Stimulated activated CD8-positive, alpha-beta memory T cell treated with anti-CD3 and anti-CD28 coated beads, Interleukin-4, amount 100 ng/mL, for 1 hour (primary cell): ENCODE measurements at places on chromosomes 13 and 19.

GRCh38 chr19:2552859-2553258 lies 76.9 kb downstream of the GADD45B start:
- no peak for DNase-seq

DNA sequence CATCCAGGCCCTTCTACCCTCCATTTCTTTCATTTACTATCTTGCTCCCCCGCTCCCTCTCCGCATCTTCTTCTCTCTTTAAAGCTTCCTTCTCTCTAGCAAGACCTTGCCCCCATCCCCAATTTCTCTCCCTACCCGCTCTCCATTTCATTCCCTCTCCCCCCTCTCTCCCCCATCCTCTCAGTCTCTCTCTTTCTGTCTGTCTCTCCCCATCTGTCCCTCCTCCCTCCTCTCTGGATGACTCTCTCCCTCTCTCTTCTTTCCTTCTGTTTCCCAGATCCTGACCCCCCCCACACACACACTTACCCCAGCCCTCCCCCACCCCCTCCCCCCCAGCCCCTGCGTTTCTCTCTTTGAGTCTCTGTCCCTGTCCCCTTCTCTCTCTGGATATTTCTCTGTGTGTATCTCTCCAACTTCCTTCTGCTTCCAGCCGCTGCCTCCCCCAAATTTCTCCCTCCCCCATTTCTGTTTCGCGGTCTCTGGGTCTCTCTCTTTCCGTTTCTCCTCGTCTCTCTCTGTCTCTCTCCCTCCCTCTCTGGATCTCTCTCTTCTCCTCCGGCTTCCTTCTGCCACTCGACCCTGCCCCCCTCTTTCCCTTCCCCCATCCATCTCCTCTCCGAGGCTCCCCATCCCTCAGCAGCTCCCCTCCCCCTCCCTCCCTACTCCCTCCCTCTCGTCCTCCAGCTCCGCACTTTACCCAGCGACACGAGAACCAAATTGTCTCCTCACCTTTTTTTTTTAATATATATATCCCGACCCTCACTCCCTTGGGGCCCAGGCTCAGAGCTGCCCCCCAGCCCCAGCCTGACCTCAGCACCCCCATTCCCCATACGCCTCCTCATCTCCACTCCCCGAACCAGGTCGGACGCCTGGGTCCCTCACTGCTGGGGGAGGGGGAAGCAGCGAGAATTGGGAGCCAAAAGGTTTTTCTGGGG lies 3.6 kb upstream of the CACNG8 start:
- no peak for DNase-seq

DNA sequence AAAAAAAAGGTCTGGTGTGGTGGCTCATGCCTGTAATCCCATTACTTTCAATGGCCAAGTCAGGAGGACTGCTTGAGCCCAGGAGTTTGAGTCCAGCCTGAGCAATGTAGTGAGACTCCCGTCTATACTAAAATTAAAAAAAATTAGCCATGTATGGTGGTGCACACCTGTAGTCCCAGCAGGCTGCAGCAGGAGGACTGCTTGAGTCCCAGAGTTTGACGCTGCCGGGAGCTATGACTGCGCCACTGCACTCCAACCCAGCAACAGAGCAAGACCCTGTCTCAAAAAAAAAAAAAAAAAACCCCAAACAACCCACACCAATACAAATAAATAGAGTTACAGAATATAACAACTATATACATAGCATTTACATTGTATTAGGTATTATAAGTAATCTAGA lies 65.7 kb downstream of the MICU2 start:
- no peak for DNase-seq

DNA sequence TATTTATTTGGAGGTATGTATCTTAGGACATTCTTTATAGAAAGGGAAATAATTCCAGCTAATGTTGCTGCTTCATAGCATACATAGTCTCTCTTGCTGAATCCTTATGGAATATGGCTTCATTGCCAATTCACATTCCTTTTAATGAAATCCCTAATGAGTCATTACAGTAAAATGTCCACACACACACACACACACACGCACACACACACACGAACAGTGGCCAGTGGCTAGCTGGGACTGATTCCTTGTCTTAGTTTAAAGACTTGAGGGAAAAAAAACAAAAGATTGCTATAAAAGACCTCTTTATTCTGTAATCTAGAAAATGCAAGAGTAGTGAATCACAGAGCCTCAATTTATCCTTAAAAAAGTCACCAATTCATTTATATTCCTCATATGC lies 301.6 kb downstream of the SLITRK6 start:
- DNase-seq, result no peak

GRCh38 chr19:18128044-18128443 lies 24.9 kb upstream of the PIK3R2 start:
- DNase-seq, result no peak

GRCh38 chr13:30802501-30802900 lies 67.2 kb downstream of the ALOX5AP start:
- DNase-seq, result no peak

GRCh38 chr19:55495646-55496349 lies 7.6 kb downstream of the SSC5D start:
- DNase-seq, result no peak

GRCh38 chr13:83752141-83752540 lies 130.1 kb downstream of the SLITRK1 start:
- DNase-seq, result no peak

DNA sequence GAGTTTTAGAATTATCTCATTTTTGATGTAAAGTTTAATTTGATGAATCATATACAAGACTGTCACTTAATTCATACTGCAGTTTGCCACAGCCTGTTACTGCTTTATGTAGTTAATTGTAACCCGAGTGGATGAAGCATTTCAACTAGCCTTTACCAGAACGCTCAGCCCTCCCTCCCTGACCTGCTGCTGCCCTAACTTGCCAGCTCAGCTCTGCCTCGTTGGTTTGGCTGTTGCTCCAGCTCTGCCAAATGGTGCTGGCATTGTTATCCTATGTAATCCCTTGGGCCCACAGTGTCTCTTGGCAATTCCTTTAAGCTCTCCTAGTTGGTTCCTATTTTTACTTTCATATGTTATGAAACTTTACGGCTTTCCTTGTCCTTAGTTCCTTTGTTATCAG lies 113.3 kb downstream of the LMO7 start:
- no peak for DNase-seq

- DNase-seq, result no peak
These were observed 141.2 kb upstream of the KLHL1 start for GRCh38 chr13:70249332-70250064.

DNA sequence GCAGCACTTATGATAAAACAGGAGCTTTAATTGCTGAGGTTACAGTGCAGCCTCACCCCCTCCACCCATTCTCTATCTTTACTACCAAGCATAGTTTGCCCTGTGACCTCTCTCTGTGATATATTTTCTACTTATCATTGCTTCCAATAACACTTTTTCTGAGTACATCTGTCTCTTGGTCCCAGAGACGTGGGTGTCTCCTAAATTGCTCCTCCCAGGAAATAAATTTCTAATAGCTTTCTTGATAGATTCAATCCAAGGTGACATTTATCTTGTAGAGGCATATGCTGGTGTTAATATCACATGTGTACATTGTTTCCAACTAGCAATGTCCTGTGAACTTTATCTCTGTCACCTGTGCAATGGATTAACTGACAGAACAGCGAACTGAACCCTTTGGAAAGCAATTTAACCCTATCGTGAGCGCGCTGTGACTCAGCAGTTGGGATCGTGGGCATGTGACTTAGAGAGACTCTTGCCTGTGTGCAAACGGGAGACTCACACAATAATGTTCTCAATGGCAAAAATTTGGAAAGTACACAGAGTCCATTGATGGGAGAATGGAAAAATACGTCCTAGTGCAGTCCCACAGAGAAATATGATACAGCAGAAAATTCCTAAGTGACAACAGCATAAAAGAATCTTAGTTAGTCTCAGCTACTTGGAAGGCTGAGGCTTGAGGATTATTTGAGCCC lies 7.0 kb upstream of the MAP2K2 start:
- DNase-seq, result no peak

DNA sequence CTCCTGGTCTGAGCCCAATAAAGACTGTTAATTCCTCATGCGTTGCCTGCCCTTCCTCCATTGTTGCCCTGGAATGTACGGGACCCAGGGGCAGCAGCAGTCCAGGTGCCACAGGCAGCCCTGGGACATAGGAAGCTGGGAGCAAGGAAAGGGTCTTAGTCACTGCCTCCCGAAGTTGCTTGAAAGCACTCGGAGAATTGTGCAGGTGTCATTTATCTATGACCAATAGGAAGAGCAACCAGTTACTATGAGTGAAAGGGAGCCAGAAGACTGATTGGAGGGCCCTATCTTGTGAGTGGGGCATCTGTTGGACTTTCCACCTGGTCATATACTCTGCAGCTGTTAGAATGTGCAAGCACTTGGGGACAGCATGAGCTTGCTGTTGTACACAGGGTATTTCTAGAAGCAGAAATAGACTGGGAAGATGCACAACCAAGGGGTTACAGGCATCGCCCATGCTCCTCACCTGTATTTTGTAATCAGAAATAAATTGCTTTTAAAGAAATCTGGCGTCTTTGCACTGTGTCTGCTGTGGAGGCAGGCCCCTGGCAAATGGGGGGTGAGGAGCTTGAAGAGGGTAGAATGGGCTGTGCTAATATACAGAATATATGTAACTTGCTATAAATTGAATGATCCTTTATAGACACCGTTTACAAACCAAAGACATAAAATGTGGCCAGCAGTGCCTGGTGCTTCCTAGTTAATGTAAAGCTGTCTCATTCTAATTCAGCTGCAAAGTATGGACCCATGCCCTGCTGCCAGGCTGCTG lies 4.2 kb upstream of the RPS11 start:
- no peak for DNase-seq

DNA sequence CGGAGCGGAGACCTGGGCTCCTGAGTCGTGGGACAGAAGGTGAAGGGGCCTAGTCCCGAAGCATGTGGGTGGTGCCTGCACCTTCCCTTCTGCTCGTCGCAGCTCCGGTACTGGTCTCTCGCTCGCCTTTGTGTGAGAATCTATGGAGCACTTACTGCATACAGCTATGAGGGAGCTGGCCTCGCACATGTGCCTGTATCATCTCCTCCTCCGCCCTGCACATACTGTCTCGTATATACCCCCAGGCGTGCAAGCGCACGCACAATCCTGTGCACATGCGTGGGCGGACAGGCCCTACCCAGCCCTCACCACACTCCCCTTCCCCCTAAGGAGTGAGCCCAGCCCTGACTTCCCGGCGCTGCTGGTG lies 8.7 kb downstream of the PIK3R2 start:
- no peak for DNase-seq

DNA sequence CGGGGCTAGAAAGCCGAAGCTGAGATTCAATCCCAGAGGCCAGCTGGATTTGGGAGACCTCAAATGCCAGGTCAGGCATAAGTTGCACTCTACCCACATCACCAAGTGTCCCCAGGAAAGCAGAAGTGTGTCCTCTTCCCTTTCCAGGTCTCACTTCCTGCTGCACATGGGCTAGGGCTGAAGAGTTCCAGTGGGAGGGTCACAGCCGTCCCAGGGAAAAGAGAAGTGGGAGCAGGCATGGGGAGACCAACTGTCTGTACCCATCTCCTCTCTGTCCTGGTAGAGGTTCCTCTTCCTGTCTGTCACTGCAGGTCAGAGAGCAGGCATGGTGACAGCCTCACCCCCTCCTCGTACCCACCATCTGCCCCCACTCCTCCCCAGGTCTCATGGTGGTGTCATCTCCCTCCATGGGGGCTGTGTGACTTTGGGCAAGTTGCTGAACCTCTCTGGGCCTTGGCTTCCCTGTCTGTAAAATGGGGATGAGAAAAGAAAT lies 14.8 kb downstream of the AXL start:
- no peak for DNase-seq

DNA sequence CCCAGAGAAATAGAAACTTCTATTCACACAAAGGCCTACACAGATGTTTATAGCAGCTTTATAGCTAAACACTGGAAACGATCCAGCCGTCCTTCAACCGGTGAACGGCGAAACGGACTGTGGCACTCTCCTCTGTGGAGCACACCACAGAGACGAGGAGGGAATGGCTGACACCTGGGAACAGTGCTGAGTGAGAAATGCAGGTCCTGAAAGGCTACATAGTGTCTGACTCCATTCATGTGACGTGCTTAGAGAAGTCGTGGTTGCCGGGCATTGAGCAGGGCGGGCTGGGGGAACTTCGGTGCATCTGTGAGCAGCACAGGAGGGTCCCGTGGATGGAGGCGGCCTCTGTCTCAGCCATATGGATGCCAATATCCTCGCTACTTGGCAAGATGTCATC lies 3.1 kb upstream of the GRK1 start:
- DNase-seq, result no peak

DNA sequence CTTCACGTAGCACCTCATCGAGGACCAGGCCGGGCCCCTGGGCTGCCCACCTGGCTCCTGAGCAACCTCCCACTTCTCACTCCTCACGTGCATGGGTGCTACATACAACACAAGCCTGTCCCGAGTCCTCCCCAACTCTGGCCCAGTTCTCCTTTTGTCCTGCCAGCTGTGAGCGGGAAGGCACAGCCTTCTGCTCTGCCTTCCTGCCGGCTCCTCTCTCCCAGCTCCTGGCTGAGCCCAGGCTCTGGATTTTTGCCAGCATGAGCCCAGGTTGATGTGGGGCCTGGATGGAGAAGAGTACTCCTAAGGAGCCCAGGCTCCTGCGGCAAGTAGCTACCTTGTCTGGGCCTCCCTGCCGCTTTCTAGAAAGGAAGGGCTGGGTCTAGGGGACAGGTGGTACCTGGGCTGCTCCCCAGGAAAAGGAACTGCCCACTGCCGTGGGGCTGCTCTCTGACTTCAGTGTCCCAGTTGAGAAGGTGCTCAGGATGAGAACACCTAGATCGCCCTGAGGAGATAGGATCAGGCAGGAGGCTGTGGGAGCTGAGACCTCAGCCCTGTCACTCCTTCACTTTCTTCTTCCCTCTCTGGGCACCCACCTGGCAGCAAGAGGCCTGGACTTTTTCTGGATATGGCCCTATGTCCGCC lies 23.6 kb downstream of the LYL1 start:
- DNase-seq, result no peak

- DNase-seq, result no peak
These were observed 651.2 kb downstream of the SLITRK6 start for GRCh38 chr13:85148009-85148408.

DNA sequence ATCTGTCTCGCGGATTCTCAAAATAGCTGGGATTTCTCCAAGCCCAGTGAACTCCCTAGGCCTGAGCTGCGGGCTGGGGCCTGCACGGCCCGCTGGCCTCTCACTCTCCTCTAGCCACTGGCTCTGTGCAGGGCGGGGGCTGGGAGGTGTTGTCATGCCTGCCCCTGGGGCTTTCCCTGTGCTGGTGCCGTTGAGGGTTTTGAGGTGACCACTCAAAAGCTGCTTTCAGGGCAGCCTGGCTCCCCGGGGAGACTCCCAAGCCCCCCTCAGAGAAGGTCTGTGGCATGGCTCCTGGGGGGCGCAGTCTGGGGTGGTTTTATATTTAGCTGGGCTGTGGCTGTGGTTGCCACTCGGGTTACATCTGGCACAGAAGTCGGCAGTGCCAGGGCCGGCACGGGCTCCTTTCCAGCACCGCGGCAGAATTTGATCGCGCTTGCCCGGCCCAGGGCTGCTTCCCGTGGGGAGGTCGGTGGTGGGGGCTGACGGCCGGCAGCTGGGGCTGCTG lies 10.0 kb downstream of the NDUFB7 start:
- DNase-seq, result no peak
